ENCODE measurements at places on chromosomes 11 and 22.

- DNase-seq = peak; percentile 15
Observed at GRCh38 chr11:74819400-74819799, 70.8 kb downstream of the RNF169 start.

- DNase-seq = no peak
Observed at GRCh38 chr11:21461701-21462100, 731.2 kb upstream of the ANO5 start.

- no peak for DNase-seq
Observed at GRCh38 chr11:128472128-128473089, 114.9 kb downstream of the ETS1 start.

GRCh38 chr11:94636388-94636949 is 69.3 kb downstream of the PIWIL4 start:
- DNase-seq = no peak

GRCh38 chr11:87726506-87726905 is 448.7 kb downstream of the RAB38 start:
- DNase-seq = no peak

DNA sequence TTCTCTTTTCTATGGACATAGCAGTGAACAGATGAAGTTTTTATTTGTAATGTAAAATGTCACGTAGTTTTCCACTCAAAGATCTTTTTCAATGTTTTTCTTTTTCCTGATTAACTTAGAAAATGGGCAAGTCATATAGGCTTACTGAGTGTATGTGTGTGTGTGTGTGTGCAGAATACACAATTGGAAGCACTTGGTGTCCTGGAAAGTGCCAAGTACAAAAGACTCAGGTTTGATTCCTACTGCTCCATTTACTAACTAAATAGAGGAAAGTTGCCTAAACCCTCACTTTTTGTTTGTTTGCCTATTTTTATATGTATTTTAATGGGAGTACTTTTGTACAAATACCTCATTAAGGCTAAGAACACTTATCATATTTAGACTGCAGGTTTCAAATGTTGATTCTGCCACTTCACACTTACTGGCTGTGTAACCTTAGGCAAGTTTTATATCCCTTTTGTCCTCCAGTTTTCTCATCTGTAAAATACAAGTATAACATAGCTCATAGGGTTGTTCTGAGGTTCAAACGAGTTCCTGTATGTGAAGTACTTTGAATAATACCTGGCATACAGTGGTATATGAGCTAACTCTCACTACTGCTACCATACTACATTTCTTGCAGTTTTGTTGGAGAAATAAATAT is 90.1 kb downstream of the TYR start:
- DNase-seq = no peak

DNA sequence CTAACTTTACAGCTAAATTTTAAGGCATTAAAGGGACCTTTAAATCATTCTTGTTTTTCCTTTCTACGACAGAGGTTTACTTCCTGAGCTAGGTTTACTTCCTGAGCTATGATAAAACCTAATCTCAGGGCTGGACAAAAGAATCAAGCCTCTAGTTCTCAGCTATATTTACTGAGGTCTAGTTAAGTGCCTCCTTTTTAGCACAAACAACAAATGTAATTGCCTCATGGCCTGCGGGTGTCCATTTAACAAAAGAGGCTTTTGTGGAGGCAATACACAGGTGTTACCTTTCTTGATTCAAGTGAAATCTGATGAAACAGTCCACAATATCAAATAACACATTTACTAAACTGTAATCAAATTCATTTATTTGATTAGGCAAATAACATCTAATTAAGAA is 67.3 kb downstream of the IMMP1L start:
- DNase-seq = no peak

- no peak for DNase-seq
Observed at GRCh38 chr11:35290876-35291275, 128.5 kb downstream of the SLC1A2 start.

- DNase-seq = no peak
Observed at GRCh38 chr11:16843294-16843693, 104.8 kb downstream of the C11orf58 start.

GRCh38 chr11:17258670-17259069 is 17.9 kb upstream of the NUCB2 start:
- DNase-seq = no peak

- DNase-seq = no peak
Observed at GRCh38 chr11:127627629-127628457, 627.3 kb upstream of the KIRREL3 start.

GRCh38 chr11:109378034-109378433 is 44.0 kb upstream of the C11orf87 start:
- DNase-seq = no peak

GRCh38 chr11:100942016-100942415 is 187.6 kb downstream of the PGR start:
- no peak for DNase-seq

DNA sequence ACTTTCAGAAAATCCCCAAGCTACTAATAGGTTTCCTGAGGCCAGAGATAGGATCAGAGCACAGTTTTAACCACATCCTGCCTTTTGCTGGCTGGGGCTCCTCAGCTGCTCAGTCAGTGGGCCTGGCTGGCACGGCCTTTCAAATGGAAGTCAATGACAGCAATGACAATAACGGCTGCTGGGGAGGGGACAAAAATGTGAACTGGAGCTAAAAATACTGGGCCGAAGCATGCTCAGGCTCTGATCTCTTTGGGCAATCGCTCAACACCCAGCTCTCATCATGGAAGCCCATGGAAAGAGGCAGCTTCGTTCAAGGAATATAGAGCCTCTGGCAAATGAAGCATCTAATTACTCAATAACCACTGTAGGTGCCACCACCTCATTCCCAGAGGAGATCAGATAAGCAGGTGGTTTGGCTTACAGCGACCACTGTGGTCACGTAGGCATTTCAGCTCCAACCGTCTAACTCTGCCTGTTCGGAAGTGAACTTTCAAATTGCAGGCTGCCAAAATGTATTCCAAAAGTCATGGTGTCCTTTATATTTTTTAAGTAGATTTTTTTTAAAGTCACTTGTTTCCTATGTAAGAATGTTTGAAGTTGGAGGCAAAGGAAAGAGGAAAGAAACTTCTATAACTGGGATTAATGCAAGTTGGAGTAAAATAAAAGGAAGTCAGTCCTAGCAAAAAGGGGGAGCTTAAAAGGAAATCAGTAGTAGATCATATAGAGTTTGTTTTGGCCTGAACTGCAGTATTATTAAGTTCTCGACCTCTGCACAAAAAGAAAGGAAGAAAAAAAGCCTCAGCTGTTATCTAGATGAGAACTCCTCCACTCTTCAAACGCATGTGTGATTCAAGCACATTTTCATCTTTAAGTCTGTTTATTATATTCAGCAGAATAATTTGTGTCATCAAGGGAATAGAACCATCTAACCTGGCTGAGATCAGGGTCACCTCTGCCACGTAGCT is 14.1 kb downstream of the WT1 start:
- no peak for DNase-seq

DNA sequence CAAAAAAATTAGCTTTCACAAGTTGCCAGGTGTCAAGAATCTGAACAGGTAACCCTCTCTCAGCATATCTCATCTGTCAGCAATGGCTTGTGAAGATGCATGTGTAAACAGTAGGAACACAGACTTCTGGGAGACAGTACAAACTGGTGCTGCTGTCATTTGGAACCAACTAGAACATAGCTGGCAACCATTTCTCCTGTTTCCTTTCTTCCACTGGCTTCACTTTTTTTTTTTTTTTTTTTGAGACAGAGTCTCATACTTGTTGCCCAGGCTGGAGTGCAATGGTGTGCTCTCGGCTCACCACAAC is 2.1 kb upstream of the PIK3C2A start:
- no peak for DNase-seq

- no peak for DNase-seq
Observed at GRCh38 chr11:10645212-10645795, 48.3 kb downstream of the IRAG1 start.

DNA sequence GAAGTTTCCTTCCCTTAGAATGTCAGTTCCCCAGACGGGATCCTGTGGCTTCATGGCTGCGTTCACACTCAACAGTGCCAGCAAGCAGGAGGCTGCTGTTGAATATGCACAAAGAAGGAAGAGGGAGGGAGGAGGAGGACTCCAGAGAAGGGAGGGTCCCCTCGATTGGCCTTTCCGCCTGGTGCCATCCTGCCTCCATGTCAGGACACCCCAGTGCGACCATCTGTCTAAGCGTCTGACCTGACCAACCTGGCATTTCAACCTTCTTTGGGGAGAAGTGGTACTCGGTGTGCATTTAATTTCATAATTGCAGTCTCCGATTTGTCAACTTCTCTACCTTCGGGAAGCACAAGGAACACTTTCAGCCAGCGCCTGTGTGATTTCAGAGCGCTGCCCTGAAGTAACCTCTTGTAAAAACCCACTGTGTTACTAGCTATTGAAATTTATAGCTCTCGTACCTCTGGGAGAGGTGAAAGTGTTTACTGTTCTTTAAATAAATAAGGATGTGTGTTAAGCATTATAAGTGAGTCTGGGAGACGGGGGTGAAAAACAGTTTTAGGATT is 1491.9 kb downstream of the TBC1D22A start:
- DNase-seq = no peak

- DNase-seq = no peak
Observed at GRCh38 chr11:92211576-92212167, 12.9 kb upstream of the FAT3 start.

GRCh38 chr11:64484191-64485022 is 106.6 kb upstream of the SLC22A12 start:
- DNase-seq = no peak
